Breast epithelium (tissue), 4 donors: ENCODE measurements at places on chromosomes 1 and 21. TPM values are rescaled to one million over a fixed set of nuclear protein-coding genes. Genes with fewer than 3 reads are reported as not detected.

Gene ARHGAP29
- 88.0 TPM for total RNA-seq

Gene CYP4Z1
- total RNA-seq: 26.5 TPM

Gene RAB42
- 8.0 TPM for total RNA-seq

Gene COA7
- 9.8 TPM for total RNA-seq

Gene FMO4
- 27.7 TPM for total RNA-seq

Gene GJA9
- total RNA-seq: not detected

Gene CRNN
- 0.66 TPM for total RNA-seq

Gene KCNC4
- 3.8 TPM for total RNA-seq

Gene USH2A
- not detected for total RNA-seq

Gene NHLH1
- total RNA-seq: not detected

- H3K27ac ChIP-seq: no peak overlapping the region
- no peak overlapping the region for H3K4me3 ChIP-seq
- peaks cover 4% of the 10 kb centered on the region for H3K27me3 ChIP-seq
- H3K36me3 ChIP-seq: no peaks in the 10 kb centered on the region
Measured at GRCh38 chr21:40853956-40854688, 7.2 kb upstream of the DSCAM start.

DNA sequence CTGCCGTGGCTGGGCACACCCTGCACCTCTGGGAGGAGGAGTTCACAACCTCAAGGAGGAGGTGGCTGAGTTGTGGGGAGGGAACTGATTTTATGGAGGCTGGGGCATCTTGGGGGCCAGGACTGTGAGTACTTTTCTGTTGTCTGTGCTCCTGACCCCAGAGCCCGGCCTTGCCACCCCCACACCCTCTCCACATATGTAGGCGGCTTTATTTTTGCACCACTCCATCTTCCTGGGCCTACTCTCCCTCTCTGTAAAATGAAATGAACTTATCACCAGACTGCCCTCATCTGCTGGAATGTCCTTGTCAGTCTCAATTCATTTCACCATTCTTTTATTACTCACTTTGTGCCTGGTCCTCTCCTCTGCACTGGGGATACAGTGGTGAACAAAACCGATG lies 12.8 kb downstream of the FOXD2 start:
- H3K36me3 ChIP-seq: no peaks in the 10 kb centered on the region
- H3K4me1 ChIP-seq: no peaks in the 10 kb centered on the region
- no peak overlapping the region for H3K27ac ChIP-seq
- H3K27me3 ChIP-seq: peaks cover 3% of the 10 kb centered on the region
- DNase-seq: no peak

GRCh38 chr1:230079199-230080024 lies 12.4 kb downstream of the GALNT2 start:
- no peak overlapping the region for H3K27ac ChIP-seq
- DNase-seq: no peak
- no peaks in the 10 kb centered on the region for H3K36me3 ChIP-seq
- no peaks in the 10 kb centered on the region for H3K27me3 ChIP-seq

DNA sequence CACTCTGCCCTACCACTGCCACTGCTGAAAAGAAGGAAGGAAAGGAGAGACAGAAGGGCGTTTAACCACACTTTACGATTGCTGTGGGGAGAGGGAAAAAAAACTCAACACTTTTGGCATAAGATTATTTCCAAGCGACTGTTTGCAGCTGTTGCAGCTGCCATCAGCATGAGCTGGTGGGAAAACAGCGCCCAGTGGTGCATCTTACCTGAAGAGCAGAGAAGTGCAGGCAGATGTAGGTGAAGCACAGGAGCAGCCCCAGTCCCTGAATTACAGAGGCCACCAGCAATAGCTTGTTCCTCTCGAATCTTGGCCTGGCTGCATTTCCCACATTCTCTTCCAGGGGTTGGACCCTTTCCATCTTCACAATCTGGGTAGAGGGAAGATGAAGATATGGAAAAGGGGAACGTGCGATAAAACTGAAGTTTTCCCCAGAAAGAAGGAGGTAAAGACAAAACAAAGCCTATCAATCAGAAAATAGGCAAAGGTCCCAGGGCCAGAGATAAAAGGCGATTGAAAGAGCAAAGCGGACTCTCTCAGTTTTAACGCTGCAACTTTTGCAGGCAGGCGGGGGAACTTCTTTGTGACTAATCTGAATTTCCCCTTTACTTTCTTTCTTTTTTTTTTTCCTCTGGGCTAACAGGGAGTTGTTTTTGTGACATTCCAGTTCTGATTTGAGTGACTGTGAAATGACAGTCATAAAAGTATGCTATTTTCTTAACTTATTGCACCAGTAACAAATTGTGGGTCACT lies at the start of gene TNFSF4:
TSS of gene TNFSF4 (minus strand) at position 516 of the 753 bp plus-strand sequence. CDS start at position 361, 155 bp downstream.
- no peak within 1 kb of the TSS for H3K27ac ChIP-seq
- no peaks in the 10 kb centered on the region for H3K27me3 ChIP-seq
- no peak for DNase-seq
- peaks cover 4% of the 10 kb centered on the region for H3K4me1 ChIP-seq
- no peaks in the 10 kb centered on the region for H3K36me3 ChIP-seq

DNA sequence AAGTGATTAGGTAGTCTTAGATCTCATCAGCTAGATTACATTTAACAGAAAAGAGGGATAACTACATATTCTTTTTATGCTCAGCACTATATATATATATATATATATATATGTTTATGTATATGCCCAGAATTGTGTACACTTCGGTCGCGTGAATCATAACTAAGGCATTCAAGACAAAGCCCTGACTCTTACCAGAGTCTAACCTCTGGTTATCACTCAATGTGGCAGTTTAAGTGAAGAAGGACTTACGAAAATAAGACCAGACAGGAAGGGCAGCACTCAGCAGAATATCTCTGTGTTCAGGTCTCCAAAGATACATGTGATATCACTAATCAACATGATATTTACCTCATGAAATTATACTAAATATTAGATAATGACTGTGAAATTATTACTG lies 1326.7 kb downstream of the MRPL39 start:
- H3K27me3 ChIP-seq: no peaks in the 10 kb centered on the region
- no peaks in the 10 kb centered on the region for H3K36me3 ChIP-seq
- H3K4me3 ChIP-seq: no peak overlapping the region
- H3K4me1 ChIP-seq: no peaks in the 10 kb centered on the region
- no peak for DNase-seq

DNA sequence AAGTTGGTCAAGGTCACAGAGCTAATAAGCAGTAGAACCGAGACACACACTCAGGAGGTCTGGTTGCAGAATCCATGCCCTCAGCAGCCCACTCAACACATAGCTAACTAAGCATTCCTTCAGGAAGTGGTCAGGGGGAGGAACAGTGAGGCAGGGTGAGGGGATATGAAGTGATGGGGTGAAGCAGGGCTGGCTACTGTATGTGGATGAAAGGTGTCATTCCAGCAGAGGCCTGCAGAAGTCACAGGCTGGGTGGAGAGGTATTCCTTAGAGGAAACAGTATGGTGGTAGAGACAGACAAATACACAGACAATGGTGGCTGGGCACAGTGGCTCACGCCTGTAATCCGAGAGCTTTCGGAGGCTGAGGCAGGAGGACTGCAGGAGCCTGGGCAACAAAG lies 14.1 kb downstream of the TMCO4 start:
- H3K27me3 ChIP-seq: no peaks in the 10 kb centered on the region
- H3K4me3 ChIP-seq: no peak overlapping the region
- no peak overlapping the region for H3K27ac ChIP-seq
- no peaks in the 10 kb centered on the region for H3K4me1 ChIP-seq
- no peak for DNase-seq

DNA sequence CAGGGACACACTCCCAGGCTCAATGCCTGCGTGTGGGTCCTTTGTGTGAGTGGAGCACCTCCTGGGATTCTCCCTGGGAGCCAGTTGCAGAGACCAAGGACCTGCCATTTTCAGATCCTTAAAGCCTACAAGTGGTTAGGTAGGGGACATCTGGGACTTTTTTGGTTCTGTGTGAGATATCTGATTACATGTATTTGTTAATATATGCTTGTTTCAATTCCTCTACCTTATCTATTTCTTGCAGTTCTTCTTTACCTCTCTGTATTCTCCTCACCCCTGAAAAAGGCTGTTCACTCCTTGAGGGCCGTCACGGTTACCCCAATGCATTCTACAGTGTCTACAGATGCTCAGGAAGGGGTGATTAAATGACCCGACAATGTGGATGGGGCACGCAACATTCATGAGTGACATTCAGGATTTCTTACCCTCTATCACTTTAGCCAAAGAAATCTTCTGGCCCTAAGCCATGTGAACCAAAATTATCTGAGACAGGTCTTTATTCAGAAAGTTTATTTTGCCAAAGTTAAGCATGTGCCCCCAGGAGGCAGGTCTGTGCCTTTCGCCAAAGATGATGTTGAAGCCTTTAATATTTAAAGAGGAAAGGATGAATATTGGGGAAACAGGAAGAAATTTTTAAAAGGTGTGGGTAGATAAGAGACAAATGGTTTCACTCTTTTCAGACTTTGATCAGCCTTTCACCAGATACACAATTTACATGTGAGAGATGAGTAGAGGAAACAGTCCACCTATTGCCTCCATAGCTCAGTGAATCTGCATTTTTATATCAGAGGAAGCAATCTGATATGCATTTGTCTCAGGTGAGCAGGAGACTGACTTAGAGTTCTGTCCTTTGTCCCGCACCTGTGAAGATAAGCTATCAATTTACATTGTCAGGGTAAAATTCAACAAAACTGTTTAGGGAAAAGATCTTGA lies 44.6 kb upstream of the MPZL1 start:
- H3K27ac ChIP-seq: no peak overlapping the region
- H3K36me3 ChIP-seq: no peaks in the 10 kb centered on the region
- H3K4me1 ChIP-seq: no peaks in the 10 kb centered on the region
- no peaks in the 10 kb centered on the region for H3K27me3 ChIP-seq
- no peak for DNase-seq

DNA sequence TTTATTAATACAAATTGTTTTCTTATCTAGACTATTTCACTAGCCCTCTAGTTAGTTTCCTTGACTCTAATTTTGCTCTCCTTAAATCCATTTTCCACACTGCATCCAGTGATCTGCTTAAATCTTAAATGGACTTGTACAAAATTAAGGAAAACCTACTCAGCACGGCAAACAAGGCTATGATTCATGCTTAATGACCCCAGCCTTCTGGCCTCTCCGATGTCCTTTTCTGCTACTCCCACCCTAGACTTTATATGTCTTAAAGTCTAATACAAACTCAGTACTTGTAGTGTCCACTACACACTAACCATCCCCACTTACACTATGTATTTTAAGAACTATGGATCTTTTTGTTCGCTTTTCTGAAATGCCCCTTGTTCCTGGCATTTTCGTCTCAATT lies 2.2 kb downstream of the TMED5 start:
- H3K36me3 ChIP-seq: no peaks in the 10 kb centered on the region
- no peak for DNase-seq
- H3K4me1 ChIP-seq: no peaks in the 10 kb centered on the region
- H3K27ac ChIP-seq: no peak overlapping the region
- no peaks in the 10 kb centered on the region for H3K27me3 ChIP-seq
- H3K4me3 ChIP-seq: peak overlapping the region; percentile 95

DNA sequence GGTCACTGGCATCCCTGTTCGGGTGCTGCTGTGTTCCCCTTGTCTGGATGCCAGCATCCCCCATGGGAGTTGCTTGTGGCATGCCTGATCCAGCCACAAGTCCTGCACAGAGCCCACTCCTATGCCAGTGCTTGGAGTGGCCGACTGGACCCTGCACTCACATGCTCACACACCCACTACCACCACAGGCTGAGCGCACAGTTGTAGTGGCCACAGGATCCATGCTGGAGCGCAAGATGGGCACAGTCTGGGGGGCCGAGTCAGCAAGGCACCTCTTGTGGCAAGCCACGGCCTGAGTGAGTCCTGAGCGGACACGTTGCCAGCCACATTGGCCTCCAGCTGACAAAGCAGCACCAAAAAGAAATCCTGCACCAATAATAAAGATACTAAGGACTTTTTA lies 661.6 kb upstream of the TMPRSS15 start:
- no peak overlapping the region for H3K4me3 ChIP-seq
- DNase-seq: no peak
- H3K27me3 ChIP-seq: no peaks in the 10 kb centered on the region
- no peak overlapping the region for H3K27ac ChIP-seq
- no peaks in the 10 kb centered on the region for H3K36me3 ChIP-seq

DNA sequence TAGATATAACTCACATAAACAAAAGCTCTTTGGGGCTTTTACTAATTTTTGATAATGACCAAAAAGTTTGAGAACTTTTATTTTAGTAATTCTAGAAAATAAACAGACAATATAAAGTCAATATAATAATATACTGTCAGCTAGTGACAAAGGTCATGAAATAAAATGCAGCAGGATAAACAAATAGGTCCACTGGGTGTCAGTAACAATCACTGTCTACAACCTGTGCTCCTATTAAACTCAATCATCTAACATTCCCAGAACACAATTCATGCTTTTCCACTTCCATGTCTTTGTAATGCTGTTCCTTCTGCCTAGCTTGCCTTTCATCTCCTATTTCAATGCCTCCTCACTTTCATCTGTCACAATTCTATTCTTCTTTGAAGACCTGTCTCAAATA lies 186.1 kb downstream of the GIPC2 start:
- H3K4me3 ChIP-seq: no peak overlapping the region
- no peaks in the 10 kb centered on the region for H3K4me1 ChIP-seq
- DNase-seq: no peak

- no peak overlapping the region for H3K27ac ChIP-seq
- DNase-seq: no peak
- H3K27me3 ChIP-seq: no peaks in the 10 kb centered on the region
- H3K4me3 ChIP-seq: no peak overlapping the region
Measured at GRCh38 chr1:181514298-181515290, 31.3 kb downstream of the CACNA1E start.

GRCh38 chr1:60695716-60696171 lies 386.6 kb upstream of the NFIA start:
- no peak for DNase-seq
- no peaks in the 10 kb centered on the region for H3K27me3 ChIP-seq
- H3K4me3 ChIP-seq: no peak overlapping the region
- no peaks in the 10 kb centered on the region for H3K36me3 ChIP-seq
- H3K4me1 ChIP-seq: no peaks in the 10 kb centered on the region

GRCh38 chr1:171590022-171590421 lies 32.0 kb upstream of the MYOCOS start:
- peaks cover 8% of the 10 kb centered on the region for H3K36me3 ChIP-seq
- no peak overlapping the region for H3K27ac ChIP-seq
- DNase-seq: no peak
- no peak overlapping the region for H3K4me3 ChIP-seq
- no peaks in the 10 kb centered on the region for H3K27me3 ChIP-seq

DNA sequence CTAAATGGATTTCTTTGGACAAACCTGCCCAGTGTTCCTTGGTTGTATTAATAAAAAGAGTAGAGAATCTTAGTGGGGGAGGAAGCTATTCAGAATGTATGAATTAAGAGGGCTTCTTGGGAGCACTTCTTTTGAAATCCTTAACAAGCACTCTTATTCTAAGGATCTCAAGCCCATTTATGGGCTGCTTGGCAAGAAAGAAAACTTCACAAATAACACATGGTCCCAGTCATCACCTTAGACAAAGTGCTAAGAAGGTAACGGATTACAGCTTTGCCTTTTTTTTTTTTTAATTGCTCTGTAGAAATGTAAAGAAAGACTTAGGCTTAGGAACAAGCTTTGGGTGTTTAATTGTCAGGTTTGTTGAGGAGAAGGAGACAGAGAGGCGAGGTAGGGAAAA lies 76.6 kb upstream of the IPO9 start:
- H3K27ac ChIP-seq: no peak overlapping the region
- DNase-seq: no peak
- H3K27me3 ChIP-seq: no peaks in the 10 kb centered on the region
